ENCODE measurements at places on chromosomes 16 and 17. TPM values are rescaled to one million over a fixed set of nuclear protein-coding genes. Genes with fewer than 3 reads are reported as not detected.

The MT1E gene
- 5.7 TPM for total RNA-seq

The DHRS11 gene
- 5.7 TPM for total RNA-seq

The PVALEF gene
- total RNA-seq, result not detected

The DRC3 gene
- 1.6 TPM for total RNA-seq

The ARL5C gene
- not detected for total RNA-seq

The AARSD1 gene
- total RNA-seq, result 28.5 TPM

The KRT39 gene
- total RNA-seq, result not detected

The CCDC200 gene
- not detected for total RNA-seq

The SEZ6L2 gene
- 43.2 TPM for total RNA-seq

The CREBBP gene
- total RNA-seq, result 37.5 TPM
